ENCODE measurements at places on chromosomes 4 and X. TPM values are rescaled to one million over a fixed set of nuclear protein-coding genes. Genes with fewer than 3 reads are reported as not detected.

DNA sequence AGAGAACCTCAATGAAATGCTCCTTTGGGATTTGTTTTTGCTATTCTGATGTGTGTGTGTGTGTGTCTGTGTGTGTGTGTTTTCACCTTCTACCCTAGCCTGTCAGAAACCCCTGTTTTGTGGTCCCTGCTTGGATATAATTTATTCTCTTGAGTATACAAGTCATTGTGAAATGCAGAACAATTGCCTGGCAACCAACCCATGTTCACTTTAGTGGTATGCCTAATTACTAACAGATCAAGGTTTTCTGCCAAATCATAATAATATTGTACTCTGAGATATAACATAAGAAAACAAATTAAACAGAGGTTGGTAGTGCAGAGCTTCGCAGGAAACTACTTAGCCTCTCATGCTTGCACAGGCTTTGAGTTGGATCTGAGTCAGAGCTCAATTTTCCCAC lies 7.0 kb upstream of the TET2 start:
- no peak for DNase-seq

- DNase-seq: no peak
Measured at GRCh38 chr4:158155656-158156356, 17.0 kb downstream of the GASK1B start.

DNA sequence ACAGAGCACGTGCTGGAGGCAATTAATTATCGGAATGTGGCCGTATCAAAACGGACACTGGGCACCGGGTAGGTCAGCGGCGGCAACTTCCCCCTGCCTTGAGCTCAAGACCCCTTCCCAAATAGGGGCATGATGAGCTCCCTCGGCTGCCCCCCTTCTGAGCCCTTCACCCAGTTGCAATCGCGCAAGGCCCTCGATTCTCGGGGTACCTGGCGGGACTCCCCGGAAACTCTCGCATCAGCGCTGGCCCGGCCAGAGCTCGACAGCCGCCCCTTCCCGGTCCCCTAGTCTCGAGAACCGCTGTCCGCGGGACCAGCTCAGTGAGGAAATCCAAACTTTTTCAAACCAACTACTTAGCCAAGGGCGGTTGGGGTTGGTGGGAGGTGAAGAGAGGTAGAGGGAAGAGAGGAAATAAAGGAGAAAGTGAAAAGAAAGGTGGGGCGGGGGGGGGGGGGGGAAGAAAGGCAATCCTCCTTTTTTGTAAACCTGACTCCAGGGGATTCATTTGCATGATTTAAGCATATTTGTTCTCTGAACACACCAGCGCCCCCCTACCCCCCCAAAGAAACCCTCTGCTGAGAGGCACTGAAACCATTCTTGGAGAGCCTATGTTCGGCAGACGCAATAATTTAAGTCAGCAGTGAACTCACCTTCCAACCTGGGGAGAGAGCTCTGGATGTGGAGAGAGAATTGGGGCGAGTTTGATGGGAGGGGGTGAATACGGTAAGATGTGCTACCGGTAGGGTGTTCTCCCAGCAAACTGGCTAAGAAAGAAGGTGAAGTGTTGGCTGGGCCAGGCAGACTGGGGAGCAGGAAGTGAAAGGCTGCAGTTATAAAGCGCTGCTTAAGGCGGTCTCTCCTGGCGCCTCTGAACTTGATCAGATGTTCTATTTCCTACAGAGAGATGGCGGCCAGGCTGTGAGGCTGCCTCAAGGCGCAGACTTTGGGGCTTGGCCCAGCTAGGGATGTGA lies 2.0 kb upstream of the ZIC3 start:
- no peak for DNase-seq

DNA sequence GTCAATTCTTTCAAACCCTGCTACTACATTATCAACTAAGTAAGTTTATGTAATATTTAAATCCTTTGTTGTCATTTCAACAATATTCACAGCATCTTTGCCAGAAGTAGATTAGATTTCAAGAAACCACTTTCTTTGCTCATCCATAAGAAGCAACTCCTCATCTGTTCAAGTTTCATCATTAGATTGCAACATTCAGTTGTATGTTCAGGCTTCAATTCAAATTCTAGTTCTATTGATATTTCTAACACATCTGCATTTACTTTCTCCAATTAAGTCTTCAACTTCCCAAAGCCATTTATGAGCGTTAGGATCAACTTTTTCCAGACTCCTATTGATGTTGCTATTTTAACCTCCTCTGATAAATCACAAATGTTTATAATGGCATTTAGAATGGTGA lies 66.1 kb downstream of the BMP3 start:
- no peak for DNase-seq

DNA sequence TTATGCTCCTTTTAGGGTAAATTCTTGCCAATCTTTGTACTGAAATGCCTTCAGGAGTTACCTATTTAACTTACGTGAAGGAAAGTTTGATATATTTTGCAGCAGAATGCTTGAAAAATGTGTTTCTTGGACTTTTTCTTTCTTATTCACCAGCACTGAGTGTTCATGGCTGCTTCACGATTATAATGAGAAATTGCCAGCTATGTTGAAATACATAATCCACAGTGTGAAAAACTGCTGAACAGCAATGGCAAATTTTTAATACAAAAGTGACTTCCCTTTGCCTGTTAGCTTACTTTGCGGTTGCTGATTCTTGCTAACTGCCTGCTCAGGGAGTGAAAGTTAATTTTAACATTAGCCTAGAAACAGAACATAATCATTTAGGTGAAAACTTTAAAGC lies 153.8 kb upstream of the SLC4A4 start:
- DNase-seq: no peak

- no peak for DNase-seq
Measured at GRCh38 chrX:38660395-38661102, 99.2 kb downstream of the TSPAN7 start.

- no peak for DNase-seq
Measured at GRCh38 chr4:1826531-1827350, 29.2 kb downstream of the LETM1 start.

DNA sequence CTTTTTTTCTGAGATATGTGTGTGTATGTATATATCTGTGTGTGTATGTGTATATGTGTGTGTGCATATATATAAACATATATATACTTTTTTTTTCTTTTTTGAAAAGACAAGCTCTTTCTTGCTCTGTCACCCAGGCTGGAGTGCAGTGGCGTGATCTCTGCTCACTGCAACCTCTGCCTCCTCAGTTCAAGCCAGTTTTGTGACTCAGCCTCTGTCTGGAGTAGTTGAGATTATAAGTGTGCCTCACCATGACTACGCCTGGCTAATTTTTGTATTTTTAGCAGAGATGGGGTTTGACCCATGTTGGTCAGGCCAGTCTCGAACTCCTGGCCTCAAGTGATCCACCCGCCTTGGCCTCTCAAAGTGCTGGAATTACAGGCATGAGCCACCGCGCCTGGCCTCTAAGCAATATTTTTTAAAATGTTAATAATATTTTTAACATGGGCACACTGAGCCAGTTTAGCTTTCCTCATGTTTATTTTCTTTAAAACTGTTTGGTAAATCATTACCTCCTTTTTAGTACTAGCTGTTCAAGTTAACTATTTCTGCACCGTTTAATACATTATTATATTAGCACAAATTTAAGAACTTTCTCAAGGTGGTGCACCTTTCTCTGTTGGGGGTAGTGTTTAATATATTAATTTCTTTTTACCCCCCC lies 33.3 kb downstream of the BBS12 start:
- DNase-seq: no peak

- no peak for DNase-seq
Measured at GRCh38 chr4:17013382-17014006, 115.0 kb upstream of the LDB2 start.

DNA sequence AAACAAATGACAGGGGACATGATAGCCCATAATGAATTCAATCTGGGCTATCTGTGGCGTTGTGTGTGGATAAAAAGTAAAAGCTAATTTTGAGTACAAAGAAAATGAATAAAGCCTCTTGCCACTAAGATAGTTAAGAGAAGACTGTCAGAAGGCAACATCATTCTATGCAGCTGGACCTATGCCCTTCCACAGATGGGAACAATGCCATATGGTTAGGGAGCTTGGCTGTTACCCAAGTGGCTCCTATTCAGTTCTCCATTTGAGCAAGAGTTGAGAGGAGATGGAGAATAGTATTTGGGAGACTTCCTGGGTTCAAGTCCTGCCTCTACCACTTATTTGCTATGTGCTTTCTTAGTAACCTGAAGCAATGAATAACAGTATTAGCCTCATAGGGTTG lies 107.7 kb downstream of the ANXA3 start:
- no peak for DNase-seq

GRCh38 chrX:12548746-12549145 lies 242.5 kb upstream of the PRPS2 start:
- peak; percentile 8 for DNase-seq

DNA sequence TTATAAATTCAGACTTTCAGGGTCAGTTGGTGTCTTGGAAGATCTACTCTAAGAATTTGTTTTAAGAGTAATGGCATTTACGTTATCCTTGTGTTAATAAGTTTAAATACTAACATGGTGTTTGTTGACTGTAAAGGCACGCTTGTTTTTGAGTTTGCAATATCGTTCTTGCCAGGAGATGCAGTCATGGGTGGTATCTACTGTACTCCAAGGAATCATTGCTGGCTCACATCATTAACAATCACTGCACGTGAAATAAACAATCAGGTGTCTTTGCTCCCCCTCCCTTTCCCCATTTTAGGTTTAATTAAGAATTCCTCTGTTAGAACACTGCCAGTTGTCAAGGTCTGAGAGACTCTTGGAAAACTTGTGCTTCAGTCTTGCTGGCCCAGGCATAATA lies 1.6 kb downstream of the HHIP start:
- DNase-seq: no peak

DNA sequence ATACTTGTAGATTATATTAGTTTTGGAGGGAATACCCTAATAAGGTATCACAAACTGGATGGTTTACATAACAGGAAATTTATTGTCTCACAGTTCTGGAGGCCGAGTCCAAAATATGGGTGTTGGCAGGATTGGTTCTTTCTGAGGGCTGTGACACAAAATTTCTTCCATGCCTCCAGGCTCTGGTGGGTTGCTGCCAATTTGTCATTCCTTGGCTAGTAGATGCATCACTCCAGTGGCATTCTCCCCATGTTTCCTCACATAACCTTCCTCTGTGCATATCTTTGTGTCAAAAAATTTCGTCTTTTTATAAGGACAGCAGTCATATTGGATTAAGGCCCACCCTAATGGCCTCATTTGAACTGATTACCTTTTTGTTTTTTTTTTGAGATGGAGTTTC lies 49.3 kb downstream of the APELA start:
- no peak for DNase-seq

DNA sequence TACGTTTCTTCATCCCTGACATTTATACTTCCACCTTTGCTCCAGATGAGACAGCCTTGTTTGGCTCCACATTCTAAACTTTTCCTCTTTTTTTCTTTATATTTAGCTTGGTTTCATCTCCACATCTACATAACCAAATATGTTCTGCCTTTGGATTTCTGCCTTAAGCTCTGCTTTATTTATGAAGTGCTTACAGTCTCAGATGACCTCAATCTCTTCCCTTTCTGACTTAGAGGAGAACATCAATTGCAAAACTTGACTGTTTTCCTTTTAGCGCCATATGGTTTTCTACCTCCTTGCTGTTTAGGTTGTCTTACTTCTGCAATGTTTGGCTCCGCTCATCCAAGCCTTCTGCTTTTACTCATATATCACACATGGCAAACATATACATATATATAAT lies 7.5 kb downstream of the ASB5 start:
- DNase-seq: no peak

DNA sequence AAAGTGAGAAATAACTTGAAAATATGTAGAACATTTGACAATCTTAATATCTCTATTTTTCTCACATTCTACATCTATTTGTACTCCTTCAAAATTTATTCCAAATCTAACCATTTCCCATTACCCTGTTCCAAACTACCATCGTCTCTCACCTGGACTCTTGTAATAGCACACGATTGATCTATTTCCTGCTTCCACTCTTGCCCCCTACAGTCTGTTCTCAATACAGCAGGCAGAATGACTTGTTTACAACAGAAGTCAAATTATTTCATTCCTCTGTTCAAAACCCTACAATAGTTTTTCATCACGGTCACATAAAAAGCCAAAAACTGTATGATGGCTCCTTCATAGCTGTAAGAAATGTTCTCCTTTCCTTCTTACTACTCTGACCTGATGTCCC lies 21.1 kb upstream of the LUZP4 start:
- no peak for DNase-seq

DNA sequence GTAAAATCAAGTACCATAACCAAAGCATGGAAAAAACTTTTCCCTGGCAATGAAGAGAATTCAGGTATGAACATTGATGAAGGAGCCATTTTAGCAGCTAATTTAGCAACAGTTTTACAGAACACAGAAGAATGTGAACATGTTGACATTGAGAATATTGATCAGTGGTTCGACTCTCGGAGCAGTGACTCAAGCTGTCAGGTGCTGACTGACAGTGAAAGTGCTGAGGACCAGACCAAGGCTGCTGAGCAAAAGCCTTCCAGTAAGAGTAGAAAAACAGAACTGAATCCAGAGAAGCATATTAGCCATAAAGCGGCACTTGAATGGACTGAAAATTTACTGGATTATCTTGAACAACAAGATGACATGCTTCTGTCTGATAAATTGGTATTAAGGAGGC lies 2.8 kb downstream of the TIGD2 start:
- DNase-seq: no peak

DNA sequence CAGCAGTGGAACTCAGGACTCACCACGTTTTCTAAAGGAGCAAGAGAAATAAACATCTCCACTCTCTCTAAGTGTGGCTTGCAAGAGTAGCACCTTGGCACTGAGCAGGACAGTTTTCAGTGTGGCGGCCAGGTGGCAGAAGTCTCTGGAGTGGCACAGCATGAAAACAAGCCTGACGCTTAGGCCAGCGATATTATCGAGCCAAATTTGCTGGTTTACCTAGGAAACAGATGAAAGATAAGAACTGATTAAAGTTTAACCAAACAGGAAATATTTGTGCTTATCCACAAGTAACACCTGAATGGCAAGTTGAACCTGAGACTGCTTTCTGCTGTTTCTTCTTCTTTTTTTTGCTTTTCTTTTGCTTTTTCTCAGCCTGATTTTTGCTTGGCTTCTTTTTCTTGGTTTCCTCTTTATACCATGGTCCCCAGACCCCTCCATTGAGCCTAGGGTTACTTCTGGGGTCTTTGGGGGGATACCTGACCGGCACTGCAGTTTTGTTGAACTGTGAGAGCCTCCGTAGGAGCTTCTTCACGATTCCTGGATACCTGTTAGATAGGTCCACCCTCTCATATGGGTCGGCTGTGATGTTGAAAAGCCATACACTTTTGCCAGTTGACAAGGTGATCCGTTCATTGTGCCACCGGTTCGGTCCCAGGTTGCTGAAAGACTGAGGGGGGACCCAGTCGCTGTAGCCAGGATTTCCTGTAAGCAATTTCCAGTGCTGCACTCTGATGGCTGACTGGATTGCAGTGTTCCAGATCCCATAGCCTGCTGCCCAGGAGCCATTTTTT lies 77.3 kb downstream of the ARSJ start:
- DNase-seq: peak; percentile 75

GRCh38 chr4:173237152-173237551 lies 68.5 kb downstream of the GALNT7 start:
- no peak for DNase-seq

- DNase-seq: no peak
Measured at GRCh38 chr4:68410149-68410548, 37.1 kb upstream of the TMPRSS11E start.

GRCh38 chrX:147847999-147848398 lies 63.7 kb upstream of the FMR1 start:
- DNase-seq: no peak

Gene ADH6
- total RNA-seq: not detected

Gene RPA4
- total RNA-seq: 0.83 TPM

Gene S100P
- 7.2 TPM for total RNA-seq

Gene SPRY1
- total RNA-seq: 7.8 TPM

Gene IL2
- 0.84 TPM for total RNA-seq

Gene BEND2
- not detected for total RNA-seq

Gene LIMCH1
- total RNA-seq: not detected
